ENCODE measurements at places on chromosomes 3 and 15. TPM values are rescaled to one million over a fixed set of nuclear protein-coding genes. Genes with fewer than 3 reads are reported as not detected.

- DNase-seq: no peak
Observed at GRCh38 chr15:93825682-93826081, 405.7 kb upstream of the MCTP2 start.

DNA sequence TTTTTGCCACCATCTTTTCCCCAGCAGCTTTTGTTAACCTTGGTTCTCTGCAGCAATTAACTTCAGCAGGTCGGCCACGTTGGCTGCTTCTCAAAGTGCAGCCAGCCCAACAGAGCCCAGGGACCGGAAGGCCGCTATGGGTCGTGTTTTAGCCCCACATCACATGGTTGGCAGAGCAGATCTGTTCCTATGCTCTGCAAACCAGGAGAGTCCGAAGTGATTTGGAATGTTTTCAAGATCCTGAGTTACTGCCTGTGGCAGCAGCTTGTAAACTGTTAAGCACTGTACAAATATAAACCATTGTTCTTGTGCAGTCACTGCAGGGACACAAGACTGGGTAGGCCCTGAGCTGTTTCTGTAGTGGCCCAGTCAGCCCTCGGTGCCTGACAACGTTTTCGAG, 69.6 kb upstream of the MYZAP start:
- DNase-seq: no peak

DNA sequence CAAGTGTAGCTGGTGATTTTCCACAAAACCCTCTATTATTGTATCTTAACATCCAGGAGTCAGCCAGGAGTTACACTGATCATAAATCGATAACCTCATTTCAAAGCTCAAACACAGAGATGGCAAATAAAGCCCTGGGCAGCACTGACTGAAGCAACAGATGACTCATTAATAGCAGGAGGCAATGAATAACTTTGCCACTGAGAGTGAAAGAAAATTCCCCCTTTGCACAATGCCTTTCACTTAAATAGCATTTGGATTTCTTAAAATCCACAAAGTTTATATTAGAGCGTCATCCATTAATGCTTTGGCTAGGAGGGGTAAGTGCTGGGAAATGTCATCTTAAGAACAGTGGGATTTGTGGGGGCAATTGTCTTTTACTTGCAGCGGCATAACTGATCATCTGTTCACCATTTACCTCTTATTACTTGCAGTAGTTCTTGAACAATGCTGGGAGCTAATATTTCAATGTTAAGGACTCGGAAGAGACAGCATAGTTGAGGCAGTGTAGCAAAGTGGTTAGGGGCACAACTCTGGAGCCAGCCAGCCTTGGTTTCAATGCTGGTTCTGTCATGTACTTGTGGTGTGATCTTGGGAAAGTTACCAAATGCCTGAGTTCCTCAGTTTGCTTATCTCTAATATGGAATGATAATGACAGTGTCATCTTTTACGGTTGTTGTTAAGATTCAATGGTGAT, 630.4 kb upstream of the TBL1XR1 start:
- no peak for DNase-seq

- DNase-seq: no peak
Observed at GRCh38 chr15:66877477-66878271, 175.6 kb downstream of the SMAD6 start.

GRCh38 chr3:23981136-23981535, 36.0 kb downstream of the NR1D2 start:
- no peak for DNase-seq

DNA sequence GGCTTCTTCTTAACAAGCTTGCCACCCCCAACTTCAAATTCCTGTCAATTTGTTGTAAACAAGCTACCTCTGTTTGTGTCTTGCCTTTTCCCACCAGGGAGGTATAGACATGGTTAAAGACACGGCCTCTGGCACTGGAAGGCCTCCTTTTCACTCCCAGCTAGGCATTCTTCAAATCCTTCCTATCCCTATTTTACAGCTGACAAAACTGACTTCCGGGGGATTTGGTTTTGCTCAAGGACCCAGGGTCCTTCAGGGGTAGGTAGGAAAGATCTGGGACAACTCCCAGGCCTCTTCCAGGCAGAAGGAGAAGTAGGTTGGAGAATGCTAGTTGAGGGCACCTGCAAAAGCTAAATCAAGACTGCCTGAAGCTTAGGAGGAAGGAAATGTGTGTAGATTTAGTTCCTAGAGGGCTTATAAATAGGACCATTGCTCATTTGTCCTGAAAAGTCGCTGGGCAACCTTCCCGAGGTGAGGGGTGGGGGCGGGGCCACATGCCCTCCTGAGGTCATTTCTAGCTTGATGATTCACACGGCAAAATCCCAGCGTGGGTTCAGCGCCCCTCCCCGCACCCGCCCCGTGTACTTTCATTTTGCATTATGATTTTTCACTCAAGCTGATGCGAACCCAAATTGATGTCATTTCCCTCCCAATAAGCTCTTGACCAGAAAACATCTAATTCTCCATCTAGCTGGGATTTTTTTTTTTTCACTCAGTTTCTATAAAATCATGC, 365.5 kb downstream of the SHQ1 start:
- no peak for DNase-seq

GRCh38 chr3:54792584-54792983, 135.3 kb downstream of the LRTM1 start:
- DNase-seq: no peak

The PATL2 gene
- total RNA-seq: 1.2 TPM

The CILP gene
- not detected for total RNA-seq
